ENCODE measurements at places on chromosomes 1 and 21.

DNA sequence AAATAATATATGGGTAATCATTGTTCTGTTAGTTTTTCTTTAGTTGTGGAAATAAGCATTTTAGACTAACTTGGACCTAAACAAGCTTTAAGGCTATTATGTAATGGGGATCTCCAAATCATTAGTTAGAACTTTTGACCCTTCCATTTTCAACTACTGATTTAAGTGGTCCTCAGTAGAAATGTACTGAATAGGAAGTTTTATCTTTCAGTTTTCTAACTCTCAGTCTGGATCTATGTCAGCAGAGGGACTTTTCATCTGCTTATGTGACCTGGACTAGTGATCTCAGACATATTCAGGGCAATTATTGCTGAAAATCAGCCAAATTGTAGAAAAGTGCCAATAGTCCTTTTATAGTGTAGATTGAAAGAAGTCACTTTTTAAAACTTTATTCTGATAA, 56.0 kb downstream of the SASS6 start:
- DNase-seq, result no peak

DNA sequence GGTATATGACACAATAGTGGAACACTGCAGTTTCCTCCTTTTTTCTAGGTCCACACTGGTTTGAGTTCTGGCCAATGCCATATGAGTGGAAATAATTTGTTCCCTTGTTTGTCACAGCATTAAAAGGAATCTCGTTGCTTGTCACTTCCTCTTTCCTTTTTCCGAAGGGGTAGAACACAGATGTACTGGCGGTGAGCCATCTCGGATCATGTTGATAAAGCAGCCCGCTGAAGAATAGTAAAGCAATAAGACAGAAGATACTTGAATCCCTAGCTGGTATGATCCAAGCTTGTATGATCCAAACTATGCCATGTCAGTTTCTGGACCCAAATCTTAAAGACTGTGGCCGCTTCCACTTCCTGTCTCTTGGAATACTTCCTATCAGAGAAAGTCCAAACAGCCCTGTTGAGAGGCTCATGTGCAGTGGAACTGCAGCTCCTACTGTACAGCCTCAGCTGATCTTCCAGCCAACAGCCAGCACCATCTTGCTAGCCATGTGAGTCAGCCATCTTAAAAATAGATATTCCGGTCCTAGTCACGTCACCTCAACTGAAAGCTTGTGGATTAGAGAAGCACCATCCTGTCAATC, 40.3 kb downstream of the CFHR5 start:
- DNase-seq, result no peak

DNA sequence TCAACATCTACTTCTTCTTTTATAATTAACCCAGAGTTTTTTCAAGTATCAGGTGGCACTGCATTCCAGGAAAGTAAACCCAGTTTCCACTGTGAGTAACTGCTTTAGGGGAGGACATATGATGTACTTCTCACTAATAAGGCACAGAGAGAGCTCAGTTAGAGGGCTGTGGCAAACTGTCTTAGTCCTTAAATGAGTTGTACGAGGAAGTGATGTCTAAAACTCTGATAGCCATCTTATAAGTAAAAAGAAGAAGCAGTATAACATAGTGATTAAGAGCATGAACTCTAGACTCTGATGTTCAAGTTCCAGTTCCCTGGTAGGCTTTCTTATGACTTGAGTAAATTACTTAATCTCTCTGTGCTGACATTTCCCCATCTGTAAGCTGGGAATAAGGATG, 58.7 kb upstream of the PTGS2 start:
- no peak for DNase-seq

DNA sequence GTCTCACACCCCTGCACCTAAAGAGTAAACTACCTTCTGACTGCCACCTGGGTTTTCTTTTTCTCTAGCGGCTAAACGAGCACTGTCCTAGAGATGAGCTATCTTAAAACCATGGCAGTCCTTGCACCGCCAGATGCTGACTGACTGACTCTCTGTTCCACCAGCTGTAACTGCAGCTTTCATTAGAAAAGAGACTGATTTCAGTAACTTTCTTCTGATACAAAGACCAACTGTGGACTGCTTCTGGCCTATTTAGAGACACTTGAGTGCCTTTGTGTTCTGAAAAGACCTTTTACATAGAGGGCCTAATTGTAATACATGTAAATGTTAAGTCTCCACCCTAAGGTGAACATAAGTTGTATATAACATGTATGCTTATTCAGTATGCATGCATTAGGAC, 152.5 kb downstream of the DISC1 start:
- no peak for DNase-seq

DNA sequence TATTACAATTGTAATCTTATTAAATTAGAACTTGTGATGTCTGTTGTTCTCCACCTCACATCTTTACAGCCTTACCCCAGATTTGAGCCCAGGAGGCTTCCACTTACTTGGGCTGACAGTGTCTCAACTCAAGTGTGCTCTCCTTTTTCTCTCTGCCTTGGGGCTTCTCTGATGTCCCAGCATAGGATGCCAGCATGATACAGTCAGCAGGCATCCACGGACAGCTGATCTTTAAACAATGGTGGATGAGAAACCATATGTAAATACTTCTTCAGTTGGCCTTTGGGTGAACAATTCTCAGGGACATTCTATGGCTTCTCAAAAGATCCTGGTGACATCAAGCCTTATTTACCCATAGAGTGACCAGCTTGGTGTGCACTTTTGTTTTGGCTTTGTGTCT, 107.6 kb upstream of the GORAB start:
- DNase-seq, result no peak

- peak; percentile 10 for DNase-seq
Measured at GRCh38 chr21:45386728-45387371, 18.1 kb upstream of the COL18A1 start.

- DNase-seq, result no peak
Measured at GRCh38 chr1:232381394-232382100, 248.4 kb downstream of the SIPA1L2 start.

GRCh38 chr1:75614399-75614756, 3.5 kb upstream of the SLC44A5 start:
- DNase-seq, result no peak

DNA sequence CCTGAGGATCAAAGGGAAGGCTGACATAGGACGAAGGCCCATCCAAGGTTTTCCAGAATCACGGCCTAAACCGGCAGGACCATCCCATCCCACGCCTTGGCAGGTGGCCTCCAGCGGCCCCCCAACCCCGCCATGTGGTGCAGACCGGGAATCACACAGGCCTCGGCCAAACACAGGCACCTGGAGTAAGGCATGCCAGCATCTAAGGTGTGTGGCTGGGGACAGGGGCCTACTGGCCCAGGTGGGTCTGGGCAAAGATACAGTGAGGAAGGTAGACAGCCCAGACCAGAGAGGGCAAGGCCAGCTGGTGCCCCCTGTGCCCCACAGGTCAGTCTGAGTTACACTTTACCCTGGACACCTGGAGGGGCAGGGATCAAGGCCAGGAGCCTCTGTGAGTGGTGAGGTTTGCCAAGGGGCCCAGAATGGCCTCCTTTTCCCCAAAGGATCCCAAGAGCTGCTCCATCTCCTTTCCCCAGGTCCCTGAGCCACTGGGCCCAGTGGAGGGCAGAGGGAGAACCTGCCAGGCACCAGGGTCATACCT, 12.7 kb upstream of the TAS1R2 start:
- DNase-seq, result no peak

DNA sequence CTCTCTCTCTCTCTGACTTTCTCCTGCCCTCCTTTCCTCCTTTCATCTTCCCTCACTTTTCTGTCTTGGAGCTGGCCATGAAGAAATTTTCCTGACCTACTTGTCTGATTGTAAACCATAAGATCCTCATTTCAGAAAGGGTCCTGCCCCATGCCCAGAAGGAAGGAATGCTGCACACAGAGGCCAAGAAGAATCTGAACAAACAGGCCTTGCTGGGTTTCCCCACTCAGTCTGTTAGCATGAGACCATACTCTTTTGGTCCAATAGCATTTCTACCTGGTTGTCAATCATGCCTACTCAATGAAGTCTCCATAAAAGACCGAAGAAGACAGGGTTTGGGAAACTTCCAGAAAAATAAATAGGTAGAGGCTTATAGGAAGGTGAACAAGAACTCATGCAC, 128.7 kb downstream of the MAB21L3 start:
- no peak for DNase-seq

DNA sequence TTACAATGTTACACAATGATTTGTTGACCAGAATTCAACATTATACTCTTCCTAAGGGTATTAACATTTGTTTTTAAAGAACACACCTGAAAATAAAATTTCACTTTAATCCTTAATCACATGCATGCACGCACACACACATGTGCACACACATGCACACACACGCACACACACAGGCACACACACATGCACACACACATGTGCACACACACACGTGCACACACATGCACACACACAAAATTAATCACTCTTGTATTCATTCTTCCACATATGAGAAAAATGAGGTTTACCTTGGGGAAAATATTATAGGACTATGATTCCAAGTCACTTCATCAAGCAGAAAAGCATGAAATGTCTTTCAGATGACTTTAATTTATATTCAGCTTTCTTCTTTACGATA, 331.8 kb upstream of the PLD5 start:
- no peak for DNase-seq

- DNase-seq, result peak; percentile 86
Measured at GRCh38 chr1:202343652-202344349, 2.1 kb upstream of the UBE2T start.

DNA sequence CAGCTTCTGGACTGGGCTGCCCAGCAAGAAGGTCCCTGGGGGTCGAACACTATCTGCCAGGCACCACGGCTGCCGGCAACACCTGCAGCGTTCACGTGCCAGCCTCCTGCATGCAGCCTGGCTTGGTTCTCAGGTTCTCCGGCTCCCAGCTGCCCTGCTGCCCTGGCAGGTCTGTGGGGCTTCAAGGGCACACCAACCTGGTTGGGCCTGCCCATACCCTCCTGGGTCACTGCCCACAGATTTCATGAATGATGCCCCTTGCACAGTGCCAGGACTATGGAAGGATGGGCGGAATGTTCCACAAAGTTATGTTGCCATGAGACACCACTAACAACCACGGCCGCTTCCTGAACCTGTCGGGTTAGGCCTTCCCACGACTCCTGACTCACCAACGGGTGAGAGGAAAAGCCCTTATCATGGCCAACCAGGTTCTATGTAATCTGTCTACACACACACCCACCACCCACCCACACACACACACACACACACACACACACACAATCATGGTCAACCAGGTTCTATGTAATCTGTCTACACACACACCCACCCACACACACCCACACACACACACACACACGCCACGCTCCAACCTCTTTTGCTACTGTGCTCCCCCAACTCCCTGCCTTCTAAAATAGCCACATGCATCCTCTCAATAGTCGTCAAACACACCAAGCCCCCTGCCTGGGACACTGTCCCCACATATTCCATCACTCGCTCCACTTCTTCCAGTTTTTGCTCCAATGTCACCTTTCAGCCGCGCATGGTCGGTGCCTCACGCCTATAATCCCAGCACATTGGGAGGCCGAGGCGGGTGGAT, 32.2 kb downstream of the HSPG2 start:
- no peak for DNase-seq

DNA sequence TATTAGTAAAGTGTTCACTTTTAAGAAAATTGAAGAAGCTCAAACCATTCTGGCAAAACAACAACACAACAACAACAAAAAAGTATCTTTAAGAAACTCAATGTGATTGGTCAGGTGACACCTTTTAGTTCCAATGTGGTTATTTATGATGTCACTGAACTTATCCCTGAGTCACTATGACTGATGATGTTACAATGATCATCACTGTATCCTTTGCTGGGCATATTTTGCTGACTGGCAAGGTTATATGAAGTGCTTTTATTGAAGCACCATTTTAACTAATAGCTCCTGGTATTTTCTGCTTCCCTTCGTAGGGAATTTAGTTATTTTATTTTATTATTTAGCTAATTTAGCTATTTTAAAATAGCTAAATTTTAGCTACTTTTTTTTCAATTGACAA, at the start of gene TEX50:
Gene TEX50 (plus strand): TSS at position 223 of the 400 bp plus-strand sequence. CDS start 184 bp downstream, outside the sequence.
- DNase-seq, result no peak

DNA sequence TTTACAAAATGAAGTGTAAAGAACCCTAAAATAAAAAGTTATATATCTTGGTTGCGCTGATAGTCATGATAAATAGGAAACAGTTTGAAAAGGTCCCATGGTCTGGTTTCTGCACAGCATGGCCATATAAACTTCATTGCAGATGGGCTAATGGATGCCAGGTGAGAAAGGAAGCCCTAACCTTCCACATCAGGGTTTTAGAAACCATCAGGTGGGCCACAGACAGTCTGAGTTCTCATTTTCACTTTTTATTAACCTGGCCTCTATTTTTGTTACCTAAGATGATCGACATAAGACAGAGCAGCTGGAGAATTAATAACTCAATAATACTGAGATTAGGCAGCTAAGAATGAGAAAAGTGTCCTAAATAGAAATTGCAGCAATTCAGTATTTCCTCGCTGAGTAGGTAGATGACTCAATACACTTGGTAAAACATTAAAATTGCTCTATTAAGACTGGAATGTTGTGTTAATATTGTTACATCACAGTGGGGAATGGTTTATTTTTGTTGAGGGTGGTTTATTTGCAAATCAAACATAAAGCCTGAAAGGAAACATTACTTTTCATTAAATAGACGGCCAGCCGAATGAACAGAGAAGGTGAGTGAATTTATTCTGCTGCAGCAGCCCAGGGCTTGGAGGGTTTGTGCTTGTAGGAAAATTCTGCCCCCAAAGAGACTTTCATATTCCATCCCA, 21.1 kb downstream of the C1orf21 start:
- no peak for DNase-seq

DNA sequence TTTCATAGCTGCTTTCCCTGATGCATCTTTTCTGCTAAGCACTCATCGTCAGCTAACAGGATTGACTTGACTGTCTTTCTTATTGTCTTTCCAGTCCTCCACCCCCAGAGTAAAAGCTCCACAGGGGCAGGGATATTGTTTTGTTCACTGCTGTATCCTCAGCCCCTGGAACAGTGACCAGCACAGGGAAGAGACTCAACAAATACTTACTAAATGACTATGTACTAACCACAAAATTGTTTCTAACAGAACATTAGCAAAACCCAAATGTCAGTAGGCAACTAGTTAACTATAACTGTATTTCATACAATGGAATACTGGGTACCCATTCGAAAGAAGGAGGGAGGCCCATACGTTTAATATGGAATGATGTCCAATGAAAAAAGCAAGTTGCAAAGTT, 53.0 kb downstream of the BCAR3 start:
- no peak for DNase-seq

DNA sequence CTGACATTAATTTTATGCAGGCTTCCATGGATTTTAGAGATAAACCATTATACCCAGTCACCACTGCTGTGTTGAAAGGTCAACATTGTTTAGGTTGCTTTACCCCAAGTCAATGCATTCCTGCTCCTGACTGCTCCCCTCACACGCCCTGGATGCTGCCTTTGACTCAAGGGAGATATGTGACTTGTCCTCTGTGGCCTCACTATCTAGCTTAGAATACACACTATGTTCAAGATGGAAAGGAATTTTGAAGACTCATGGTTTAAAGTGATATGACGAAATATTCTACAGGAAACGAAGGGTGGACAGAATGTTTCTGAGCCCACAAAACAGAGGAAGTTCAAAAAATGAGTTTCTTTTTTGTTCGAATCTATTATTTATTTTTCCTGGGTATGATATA, 170.4 kb upstream of the NR5A2 start:
- DNase-seq, result no peak

GRCh38 chr1:15214527-15214926, 32.5 kb upstream of the FHAD1 start:
- DNase-seq, result no peak

- no peak for DNase-seq
Measured at GRCh38 chr1:150383631-150384324, 19.8 kb downstream of the RPRD2 start.

GRCh38 chr1:66402194-66402593, 131.8 kb upstream of the SGIP1 start:
- peak; percentile 98 for DNase-seq

- no peak for DNase-seq
Measured at GRCh38 chr1:67583462-67583950, 101.5 kb upstream of the GADD45A start.
